ENCODE measurements at places on chromosomes 13 and 19. TPM values are rescaled to one million over a fixed set of nuclear protein-coding genes. Genes with fewer than 3 reads are reported as not detected.

- DNase-seq: peak; percentile 84
Observed at GRCh38 chr19:6459262-6460098, at the start of gene SLC25A23. Gene SLC25A23, minus strand, starts transcription at chr19:6459792. Its CDS starts 164 bp downstream, at chr19:6459628.

GRCh38 chr19:10752237-10752912 is 34.5 kb downstream of the DNM2 start:
- DNase-seq: no peak

DNA sequence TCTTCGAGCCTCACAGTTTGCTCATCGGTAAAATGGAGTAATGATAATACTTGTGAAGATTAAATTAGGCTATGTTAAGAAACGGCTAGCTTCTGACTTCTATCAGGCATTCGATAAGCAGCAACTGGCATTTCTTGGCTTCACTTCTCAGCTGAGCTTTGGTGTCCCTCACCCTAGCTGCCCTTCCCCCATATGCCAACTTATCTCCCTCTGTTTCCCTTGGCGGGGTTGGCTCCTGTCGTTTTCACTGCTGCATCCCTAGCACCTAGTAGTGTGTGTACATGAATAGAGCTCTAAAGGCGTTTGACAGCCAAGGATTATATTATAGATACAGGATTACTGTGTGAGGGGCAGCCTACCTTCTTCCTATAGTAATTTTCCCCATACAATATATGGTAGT is 97.5 kb downstream of the TNFSF11 start:
- no peak for DNase-seq

DNA sequence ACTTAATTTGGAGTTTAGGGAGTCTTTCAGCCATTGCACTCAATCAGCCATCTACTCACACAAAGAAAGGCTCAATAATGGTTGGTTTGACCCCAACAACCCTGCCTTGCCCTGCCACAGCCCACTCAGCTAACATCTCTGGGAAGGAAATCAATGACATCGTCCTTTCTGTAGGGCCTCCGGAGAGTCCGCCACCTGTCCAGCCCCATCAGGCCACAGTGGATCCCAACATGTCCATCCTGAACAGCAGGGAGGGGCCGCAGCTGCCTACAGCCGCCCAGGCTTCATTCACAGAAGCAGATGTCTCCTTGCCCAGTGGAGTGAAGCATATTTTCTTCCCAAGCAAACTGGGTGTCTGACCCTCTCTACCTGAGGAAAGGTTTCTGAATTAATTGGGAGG is 4.2 kb upstream of the CDX2 start:
- no peak for DNase-seq

GRCh38 chr13:44857061-44857460 is 132.2 kb downstream of the NUFIP1 start:
- no peak for DNase-seq

GRCh38 chr19:40348961-40349507 is 539 bp downstream of the PLD3 start:
- no peak for DNase-seq

GRCh38 chr13:31074756-31075155 is 86.9 kb downstream of the HSPH1 start:
- no peak for DNase-seq

The CGB3 gene
- not detected for total RNA-seq

The ZNF823 gene
- total RNA-seq: 11.7 TPM

The PSG11 gene
- not detected for total RNA-seq

Measured in thyroid gland (tissue), 4 donors.